CD4-positive, alpha-beta T cell treated with Interleukin-17A for 1 hour (primary cell): ENCODE measurements at places on chromosomes 1 and 21.

- DNase-seq, result no peak
Observed at GRCh38 chr1:6040444-6040843, 5.2 kb upstream of the KCNAB2 start.

GRCh38 chr1:76615253-76616035 is 251.8 kb upstream of the ST6GALNAC5 start:
- DNase-seq, result no peak

GRCh38 chr1:228986093-228986904 is 251.0 kb downstream of the RHOU start:
- DNase-seq, result no peak

- no peak for DNase-seq
Observed at GRCh38 chr1:3064901-3065300, 4.1 kb upstream of the PRDM16 start.

DNA sequence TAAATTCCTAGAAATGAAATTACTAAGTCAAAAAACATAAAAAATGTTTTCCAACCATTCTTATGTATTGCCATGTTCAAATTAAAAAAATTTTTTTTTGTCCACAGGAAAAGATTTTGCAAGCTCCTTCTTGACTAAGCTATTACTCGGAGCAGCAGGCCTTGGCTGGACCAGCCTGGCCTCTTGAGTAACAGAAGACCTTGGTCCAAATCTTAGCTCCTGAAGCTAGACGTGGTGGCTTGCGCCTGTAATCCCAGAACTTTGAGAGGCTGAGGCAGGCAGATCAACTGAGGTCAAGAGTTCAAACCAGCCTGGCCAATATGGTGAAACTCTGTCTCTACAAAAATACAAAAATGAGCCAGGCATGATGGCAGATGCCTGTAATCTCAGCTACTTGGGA is 77.6 kb downstream of the CLSTN1 start:
- no peak for DNase-seq

GRCh38 chr1:20255666-20256065 is 35.0 kb upstream of the VWA5B1 start:
- DNase-seq, result peak; percentile 11

DNA sequence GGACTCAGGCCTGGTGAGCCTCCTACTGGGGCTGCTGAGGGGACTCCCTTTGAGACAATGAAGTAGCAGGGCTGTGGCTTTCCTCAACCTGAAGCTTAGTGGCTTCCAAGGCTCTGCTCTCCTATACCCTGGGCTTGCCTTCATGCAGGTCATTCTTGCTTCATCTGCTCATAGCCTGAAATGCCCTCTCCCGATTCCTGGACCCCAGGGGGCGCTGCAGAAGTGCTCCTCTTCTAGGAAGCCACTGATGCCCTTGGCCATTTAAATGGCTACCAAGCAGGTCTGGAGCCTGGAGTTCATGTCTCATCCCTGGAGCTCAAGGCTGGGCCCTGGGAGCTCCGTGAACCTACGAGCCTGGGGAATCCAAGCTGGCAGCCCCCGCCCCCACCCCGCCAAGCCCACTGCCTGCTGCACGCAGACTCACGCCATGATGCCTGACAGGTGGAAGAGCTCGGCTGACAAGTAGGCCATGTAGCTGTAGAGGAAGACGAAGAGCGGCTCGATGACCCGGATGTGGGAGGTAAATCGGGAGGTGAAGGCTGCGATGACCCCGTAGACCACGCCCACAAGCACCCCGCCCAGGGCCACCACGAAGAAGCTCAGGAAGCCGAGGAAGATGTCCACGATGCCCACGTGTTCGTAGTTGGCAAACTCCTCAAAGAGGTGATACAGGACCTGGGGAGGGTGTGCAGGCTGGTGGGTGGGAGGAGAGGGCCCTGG is 45.7 kb downstream of the SLC9A1 start:
- DNase-seq, result no peak

DNA sequence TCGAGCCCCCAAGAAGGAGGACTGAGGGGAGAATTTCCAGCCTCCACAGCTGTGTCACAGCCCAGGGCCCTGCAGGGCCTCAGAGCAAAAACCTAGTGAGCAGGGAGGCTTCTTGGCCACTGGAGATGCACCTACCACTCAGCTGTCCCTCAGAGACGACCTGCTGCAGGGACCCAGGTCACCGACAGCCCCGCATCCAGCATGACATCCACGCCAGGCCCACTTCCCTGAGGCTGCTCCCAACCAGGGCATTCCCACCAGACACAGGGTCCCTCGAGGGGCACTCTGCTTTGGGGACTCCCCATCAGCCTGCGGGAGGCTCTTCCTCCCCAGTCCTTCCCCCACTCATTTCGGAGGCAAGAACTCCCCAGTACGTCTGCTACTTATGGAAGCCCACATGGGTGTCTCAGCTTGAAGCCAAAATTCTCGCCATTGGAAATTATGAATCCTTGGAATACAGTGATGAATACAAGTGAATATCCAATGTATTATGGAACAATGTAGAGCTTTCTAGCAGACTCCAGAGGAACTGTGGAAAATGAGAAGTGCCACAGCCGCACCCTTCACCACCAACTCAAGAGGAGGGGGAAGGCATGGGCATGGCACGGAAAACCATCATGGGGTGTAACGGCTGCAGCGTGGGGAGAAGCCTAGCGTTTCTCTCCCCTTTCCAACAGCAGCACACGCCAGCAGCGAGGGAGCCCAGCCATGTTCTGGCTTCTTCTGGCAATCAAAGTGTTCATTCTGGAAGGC is 6.9 kb downstream of the TFF3 start:
- no peak for DNase-seq

DNA sequence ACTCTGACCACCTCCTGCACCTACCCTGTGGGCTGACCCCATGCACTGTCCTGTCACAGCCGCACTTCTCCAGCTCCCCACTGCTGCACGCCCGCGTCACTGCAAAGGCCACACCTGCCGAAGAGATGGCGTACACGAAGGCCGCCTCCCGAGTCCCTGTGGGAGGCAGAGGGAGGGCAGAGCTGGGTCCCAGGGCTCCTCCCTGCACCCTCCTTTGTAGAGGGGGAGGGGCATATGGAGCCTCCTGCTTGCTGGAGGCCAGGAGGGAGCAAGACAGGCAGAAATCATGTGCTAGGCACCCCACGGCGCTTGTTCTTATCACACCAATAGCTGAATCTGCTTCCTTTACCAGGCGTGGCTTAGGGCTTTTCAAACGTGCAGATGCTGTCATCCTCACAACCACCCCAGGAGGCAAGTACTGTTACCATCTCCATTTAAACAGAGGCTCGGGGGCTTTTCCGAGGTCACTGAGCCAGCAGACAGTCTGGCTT is 21.4 kb downstream of the WNT4 start:
- no peak for DNase-seq

DNA sequence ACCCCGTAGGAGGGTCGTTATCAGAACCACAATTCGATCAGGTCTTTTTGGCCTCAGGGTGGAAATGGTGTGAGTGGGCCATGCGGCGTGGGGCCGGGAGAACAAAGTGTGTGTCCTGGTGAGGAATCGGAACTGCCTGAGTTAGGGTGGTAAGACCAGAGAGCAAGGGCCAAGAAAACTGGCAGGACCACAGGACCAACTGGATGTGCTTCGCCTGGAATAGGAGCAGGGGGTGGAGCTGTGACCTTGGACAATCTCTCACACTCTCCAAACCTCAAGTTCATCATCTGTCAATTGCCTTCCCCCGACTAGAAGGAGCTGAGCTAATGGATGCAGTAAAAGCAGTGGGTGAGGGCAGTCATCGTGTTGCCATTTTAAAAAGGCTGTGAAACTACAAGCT is 59.5 kb downstream of the NAV1 start:
- no peak for DNase-seq

GRCh38 chr21:45630876-45631275 is 12.6 kb upstream of the PCBP3 start:
- no peak for DNase-seq

DNA sequence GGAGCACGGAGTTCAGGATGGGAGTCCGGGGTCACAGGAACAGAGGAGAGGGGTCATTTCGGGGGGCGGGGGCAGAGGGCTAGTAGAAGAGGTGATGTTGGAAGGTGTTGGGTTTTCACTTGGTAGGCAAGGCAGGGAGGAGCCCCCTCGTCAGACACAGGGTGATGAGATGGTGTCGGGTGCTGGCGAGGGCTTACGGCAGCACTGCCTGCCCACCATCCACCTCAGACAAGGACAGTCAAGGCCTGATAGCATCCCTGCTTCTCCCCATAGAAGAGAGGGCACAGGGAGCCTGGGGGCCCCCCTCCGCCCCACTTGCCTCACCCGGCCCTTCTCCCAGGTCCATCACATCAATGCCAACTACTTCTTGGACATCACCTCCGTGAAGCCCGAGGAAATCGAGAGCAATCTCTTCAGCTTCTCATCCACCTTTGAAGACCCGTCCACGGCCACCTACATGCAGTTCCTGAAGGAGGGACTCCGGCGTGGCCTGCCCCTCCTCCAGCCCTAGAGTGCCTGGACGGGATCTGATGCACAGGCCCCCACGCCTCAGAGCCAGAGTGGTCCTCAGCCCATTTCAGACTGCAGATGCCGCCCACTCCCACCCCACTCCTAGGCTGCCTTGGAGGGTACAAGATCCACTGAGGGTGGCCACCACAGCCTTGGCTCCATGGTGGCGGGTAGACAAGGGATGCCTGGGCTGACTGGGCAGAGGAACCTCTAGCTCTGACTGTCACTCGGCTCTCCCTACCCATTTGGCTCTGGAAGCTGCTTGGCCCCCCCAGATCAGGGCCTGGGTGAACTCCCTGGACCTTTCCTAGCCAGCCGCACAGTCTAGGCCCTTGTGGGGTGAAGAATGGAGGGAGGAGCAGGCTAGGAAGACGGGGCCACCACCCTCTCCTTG is 4.3 kb upstream of the MTFR1L start:
- DNase-seq, result no peak

DNA sequence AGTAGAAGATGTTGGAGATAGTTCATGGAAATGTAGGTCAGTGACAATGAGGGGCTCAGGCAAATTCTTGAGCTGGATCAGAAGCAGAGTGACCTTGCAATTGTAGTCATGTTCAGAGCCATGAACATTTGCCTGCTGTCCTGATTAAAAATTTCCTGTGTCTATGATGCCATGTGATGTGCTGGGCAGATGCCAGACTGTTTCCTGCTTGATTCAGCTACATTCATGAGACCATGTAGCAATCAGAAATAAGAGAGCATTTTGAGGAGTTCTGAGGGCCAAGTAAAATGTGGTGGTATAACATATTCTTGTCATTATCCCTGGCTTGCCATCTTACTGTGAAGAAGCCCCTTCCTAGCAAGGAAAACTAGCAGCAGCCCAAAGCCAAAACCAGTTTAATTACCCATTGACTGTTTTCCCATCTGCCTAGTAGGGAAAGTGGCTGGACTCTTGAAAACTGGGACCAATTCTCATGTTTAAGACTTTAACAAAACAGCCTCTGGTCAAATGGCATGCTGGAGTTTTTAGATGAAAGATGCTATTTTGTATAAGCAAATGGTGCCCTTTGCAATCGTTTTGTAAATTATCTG is 118.3 kb downstream of the NOS1AP start:
- DNase-seq, result no peak

GRCh38 chr1:172827301-172827700 is 168.4 kb downstream of the FASLG start:
- DNase-seq, result no peak

DNA sequence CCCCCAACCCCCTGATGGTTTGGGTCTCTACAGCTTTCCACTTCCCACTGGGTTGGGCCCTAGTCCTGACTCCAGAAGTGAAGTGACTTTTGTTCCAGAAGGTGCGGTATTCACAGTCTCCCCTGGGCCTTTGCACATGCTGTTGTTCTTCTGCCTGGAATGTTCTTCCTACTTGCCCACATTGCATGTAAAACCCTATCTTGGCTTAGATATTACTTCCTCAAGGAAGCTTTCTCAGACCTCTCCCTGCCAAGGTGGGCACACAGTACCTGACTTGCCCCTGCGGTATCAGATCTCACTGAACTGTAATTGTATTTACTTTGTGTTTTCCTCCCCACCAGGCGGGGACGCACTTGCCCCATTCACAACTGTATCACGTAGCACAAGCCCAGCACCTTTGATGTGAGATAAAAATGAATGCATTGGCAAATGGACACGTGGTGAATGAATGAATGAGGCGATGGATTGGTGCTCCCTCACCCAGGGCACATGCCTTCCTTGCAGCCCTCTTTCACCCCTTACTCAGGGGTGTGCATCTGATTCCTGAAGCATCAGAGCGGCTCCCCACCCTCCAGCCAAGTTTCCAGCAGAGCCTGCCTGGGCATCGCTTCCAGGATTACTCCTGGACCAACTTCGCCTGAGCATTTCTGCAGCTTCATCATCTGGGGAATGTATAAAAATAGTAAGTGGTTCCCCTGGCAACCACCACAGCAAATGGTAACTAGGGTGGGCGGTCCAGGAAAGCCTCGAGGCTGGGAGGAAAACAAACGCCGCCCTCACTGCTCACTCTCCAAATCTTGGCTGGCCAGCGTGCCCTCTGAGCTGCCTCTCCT is 19.8 kb downstream of the NENF start:
- DNase-seq, result no peak

- DNase-seq, result peak; percentile 90
Observed at GRCh38 chr1:160681066-160681890, 30.3 kb downstream of the CD48 start.

- peak; percentile 72 for DNase-seq
Observed at GRCh38 chr1:201982082-201982622, 296 bp upstream of the RNPEP start.

DNA sequence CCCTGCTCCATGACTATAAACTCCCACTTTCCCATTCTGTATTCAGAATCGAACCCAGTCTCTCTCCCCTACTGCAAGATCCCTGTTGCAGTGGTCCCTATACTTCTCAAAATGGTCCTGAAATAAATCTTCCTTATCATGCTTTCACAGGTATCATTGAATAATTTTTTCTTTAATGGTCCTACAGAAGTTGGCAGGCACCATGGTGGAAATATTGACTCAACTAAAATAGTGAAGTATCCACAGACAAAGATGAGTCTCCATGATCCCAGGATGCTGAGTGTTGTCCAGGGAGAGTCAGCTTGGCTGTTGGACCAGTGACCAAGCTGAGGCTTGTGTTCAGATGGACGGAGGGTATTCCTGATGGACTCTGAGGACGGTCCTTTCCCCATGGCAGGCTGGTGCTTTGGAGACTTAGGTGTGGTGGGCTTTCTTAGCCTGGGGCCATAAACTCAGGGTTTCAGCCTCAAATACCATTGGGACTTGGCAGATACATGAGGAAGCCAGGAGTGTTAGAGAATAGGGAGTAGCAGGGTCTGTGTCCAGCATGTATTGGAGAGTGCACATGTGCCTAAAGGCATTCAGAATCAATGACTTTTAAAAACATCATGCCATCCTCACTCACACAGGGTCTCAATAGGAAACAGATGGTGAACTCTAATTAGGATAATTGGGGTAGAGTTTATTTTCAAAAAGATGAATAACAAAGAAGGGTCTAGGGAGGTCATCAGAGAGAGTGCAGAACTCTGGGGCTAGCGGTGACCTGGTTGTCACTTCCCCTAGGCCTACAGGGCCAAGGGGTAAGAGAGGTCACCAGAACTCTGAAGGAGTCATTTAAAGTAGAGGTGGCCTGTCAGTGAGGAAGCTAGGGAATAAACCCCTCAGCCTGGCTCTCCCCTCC is 19.8 kb downstream of the TINAGL1 start:
- no peak for DNase-seq
